ENCODE measurements at places on chromosomes 11 and 22. TPM values are rescaled to one million over a fixed set of nuclear protein-coding genes. Genes with fewer than 3 reads are reported as not detected.

Gene NPAS4
- total RNA-seq, result not detected

Gene NADSYN1
- total RNA-seq, result 57.0 TPM

Gene CD44
- 451 TPM for total RNA-seq

Gene CLMP
- total RNA-seq, result 146 TPM

Gene TBX1
- 0.13 TPM for total RNA-seq

Gene NRIP3
- 15.2 TPM for total RNA-seq

Gene SAA2
- not detected for total RNA-seq

Gene LRFN4
- 13.1 TPM for total RNA-seq

Data from aortic smooth muscle cell (primary cell).